Smooth muscle cell of the brain vasculature (primary cell): ENCODE measurements at places on chromosomes 5 and 9.

- DNase-seq: no peak
Measured at GRCh38 chr5:159758189-159758588, 158.1 kb upstream of the ADRA1B start.

GRCh38 chr5:98927242-98927988, 1.4 kb downstream of the CHD1 start:
- DNase-seq: peak; percentile 21

DNA sequence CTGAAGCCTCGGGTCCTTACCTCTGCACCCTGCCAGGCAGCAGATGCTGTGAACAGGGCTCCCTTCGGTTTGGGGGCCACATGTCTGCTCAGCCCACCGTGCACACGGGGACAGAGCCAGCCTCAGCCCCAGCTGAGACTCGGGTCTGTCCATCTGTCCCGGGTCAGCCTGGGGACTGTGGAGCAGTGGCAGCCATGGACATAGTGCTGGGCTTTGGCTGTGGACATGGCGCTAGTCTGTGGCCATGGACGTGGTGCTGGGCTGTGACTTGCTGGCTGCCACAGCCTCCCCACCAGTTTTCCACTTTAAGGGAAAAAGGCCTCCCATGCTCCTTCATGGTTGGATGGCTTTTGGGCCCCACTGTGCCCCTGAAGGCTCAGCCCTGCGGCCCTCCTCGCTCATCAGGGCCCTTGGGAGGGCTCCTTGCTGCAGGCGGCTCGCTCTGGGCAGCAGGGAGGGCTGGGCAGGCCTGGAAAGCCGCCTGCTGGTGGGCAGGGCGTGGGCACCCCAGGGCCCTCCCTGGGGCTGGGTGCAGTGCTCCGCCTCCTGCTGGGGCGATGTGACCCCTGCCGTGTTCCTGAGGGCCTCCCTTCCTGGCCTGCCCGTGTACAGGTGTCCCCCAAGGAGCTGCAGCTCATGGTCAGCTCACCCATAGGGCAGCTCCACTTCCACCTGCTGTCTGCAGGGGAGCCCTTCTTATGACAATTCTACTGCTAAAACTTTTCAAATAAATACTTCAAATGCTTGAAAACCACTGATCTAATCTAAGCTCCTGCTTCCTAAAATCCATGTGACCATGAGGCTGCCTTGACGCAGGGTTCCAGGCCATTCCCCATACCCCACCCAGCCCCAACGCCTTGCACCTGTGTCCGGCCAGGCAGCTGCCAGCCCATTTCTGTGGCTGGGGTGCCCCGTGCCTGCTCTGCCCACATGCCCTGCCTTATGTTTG, 112.1 kb upstream of the LMX1B start:
- DNase-seq: no peak

DNA sequence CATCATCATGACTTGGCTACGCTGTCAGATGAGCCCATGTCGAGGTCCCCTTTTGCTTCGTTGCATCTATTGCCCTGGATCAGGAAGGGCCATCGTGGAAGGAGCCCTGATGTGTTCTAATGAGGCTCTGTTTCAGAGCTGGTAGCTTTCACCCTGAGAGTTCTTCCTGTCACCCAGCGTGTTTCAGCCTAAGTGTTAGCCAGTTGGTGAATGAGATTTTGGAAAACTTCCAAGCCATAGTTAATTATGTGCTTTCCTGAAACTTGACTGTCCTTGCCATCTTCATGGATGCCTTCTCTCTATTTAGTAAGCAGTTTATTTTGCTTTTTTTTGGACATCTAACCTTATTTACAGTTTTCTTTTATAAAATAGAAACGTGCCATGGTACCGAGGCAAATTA, 1695.4 kb upstream of the WWC1 start:
- DNase-seq: no peak

DNA sequence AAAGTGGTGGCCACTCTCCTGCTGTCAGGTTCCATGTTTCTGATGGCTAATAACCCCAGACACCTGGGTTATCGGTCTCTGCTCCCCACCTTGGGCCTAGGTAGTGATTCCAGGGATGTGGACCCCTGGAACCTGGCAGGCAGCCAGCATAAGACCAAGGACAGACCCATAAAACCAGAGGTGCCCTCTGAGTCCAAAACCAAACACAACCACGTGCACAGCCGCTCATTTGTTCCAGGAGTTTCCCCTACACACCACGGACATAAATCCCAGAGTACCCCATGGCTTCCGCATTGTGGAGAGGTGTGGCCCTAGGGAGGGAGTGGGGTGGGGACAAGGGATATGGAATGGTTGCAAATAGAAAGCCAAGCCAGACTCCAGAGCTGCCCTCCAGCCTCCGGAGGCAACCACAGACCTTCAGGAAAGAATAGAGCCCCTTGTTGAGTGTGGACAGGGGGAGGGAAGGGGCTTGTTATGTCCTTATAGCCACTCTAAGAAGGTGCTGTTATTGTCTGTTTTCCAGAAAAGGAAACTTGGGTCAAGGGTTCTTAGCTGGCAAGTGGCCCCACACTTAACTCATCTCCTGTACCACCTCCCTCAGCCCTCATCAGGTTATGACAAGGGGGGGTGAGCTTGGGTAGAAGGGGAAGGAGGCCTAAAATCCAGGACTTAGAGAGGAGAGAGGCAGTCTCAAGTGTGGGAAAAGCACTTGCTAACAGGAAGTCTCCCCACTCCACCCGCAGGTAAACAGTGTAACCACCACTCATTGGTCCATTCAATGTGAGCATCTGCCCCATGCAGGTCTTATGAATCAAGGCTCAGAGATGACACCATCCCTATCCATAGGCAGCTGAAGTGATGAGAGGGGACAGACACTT, 23.6 kb upstream of the CYSTM1 start:
- no peak for DNase-seq

- no peak for DNase-seq
Measured at GRCh38 chr5:931570-932145, 39.0 kb downstream of the TRIP13 start.

GRCh38 chr5:143432658-143433239, 29.3 kb upstream of the NR3C1 start:
- DNase-seq: no peak

- DNase-seq: no peak
Measured at GRCh38 chr5:121251954-121252353, 599.7 kb upstream of the FTMT start.

- no peak for DNase-seq
Measured at GRCh38 chr9:88775559-88775958, 215.7 kb upstream of the S1PR3 start.

DNA sequence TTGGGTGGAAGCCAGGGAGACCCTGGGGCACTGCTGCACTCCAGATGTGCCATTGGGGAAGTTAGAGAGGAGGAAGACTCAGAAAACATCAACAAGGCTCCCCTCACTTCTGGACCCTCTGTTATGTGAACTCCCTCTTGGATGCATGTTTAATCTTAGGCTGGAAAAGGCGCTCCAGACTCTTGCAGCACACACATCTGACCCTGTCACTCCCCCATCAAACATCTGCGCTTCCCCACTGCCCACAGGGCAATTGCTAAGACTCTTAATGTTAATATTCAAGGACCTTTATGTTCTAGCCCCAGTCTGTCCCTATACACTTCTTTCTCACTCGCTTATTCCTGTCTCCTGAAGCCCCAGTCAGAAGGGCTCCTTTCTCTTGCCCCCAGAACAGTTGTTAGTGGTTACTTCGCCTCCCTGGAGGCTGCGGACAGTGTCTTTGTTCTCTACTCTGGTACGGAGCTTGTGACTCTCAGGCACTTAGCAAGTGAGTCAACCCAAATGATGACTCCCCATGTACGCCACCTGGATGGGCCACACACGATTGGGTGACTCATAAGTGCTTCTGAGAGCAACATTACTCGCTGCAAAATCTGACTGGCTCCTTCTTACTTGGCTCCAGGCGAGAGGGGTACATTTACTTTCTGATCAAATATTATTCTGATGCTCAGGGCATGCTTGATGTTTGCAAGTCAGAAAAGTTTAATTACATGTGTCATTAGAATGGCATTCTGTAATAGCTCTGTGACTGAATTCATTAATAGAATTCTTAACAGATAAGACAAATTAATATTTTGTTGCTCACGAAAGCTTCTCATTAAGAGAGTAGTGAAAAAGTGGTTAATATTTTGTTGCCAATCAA, 193.6 kb downstream of the HSPA4 start:
- peak; percentile 46 for DNase-seq

GRCh38 chr9:98318834-98319478, 63.5 kb upstream of the TBC1D2 start:
- no peak for DNase-seq

DNA sequence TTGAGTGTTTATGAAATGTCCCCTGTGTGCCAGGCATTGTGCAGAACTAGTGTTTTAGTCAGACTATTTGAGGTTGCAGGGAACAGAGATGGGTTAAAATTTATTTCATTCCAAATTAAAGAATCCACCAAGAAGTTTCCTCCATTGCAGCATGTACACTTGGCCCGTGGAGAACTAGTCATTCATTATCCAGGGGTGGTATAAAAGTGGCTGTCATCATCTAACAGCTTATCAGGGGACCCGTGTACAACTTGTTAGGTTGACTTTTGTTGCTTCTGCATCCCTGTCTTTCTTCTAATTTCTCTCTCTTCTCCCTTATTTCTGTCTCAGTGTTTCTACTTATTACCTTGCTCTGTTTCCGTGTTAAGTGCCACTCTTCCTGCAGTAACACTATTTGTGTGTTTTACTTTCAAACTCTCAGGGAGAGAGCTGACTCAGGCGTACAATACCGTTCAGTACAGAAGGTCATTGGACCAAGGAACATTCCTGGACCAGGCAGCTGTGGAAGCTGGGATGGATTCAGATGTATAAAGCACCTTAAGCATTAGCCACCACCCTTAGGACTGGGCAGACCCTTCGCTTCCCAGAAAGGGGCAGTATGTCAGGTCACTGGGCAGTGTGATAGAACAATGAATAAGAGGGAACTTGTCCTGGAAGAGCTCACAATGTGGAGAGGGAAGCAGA, 36.1 kb downstream of the MAP3K1 start:
- DNase-seq: no peak

DNA sequence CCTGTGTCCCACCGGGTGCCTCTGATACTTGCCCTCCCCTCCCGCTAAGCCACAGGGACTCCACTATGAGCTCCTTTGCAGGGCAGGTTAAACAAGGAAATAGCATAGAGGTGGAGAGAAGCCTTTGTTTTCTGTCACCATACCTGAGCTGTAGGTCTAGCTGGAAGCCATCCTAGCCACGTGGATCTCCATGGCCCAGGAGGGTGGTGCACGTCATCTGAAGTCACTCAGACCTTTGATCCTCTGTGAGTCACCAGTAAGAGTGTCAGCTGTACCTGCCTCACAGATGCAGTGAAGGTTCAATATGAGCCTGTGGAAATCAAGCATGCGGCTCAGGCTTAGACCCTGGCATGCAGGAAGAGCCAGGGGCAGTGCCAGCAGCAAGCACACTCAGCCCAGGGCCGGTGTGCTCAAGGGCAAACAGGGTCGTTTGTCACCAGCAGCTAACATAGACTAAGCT, 55.1 kb downstream of the ASS1 start:
- no peak for DNase-seq

GRCh38 chr5:107331882-107332281, 338.9 kb downstream of the EFNA5 start:
- DNase-seq: no peak

DNA sequence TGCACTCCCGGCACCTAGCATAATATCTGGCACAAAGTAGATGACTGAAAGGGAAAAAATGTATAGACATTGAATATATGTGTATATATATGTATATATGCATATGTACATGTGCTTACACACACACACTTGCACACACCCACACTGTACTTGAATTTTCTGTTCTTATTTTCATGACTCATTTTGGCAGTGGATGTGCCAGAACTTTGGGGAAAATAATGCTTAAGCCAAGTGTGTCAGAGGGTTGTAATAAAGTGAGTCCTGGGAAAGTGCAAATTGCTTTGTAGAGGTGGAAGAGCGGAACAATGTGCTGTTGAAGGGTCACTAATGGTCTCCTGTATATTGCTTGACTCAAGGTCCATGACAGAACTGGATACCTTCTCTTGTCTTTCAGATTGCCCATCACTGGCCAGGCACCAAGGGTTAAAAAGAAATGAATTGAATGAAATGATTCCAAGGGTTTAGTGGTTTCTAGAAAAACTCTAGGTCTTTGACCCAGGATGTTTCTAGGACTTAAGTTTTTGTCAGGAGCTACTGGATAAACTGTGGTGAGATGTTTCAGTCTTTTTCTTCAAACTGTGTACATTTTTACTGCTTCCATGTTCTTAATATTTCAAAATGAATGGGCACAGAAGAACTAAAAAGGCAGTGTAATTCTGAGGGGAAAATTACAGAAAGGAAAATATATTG, 129.9 kb upstream of the MOCS2 start:
- no peak for DNase-seq

- DNase-seq: no peak
Measured at GRCh38 chr9:34636791-34637355, 714 bp downstream of the SIGMAR1 start.

DNA sequence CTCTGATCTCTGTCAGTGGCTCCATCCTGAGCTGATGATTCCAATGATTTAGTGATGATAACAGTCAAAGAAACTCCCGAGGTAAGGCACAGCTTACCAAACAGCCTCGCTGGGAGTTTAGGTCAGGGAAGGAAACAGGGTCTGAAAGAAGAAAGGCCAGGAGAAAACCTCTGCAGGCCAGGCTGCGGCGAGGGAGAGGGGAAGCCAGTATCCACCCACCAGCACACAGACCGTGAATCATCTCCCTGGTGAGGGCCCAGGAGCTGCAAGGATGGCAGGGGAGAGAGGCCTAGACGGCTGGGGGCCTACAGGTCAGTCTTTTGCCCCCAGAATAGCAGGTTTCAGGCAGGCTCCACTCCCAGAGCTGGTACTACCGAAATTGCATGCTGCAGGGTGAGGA, 590.5 kb downstream of the CCDC171 start:
- no peak for DNase-seq

- no peak for DNase-seq
Measured at GRCh38 chr5:142925795-142926194, 155.6 kb downstream of the ARHGAP26 start.

- no peak for DNase-seq
Measured at GRCh38 chr9:133058550-133059320, 3.0 kb upstream of the CEL start.

DNA sequence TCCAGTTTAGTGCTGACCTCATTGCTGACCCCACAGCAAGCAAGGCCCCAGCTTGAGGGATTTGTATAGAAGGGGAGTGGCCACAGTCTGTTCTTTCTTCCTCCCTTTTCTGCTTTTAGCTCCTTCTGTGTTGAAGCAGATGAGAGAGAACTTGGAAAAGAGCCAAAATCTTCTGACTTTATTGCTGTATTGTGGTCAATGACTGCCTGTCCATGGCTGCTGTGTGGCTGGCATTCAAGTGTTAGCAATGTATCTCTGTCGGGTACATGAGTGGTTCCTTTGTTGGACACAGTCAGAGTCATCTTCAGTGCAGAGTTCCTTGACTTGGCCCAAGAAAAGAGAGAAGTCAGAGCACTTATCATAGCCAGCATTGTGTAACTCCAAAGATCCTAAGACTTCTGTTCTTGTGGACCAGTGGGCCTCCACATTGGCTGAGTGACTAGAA, 154.1 kb downstream of the LRRC70 start:
- no peak for DNase-seq

DNA sequence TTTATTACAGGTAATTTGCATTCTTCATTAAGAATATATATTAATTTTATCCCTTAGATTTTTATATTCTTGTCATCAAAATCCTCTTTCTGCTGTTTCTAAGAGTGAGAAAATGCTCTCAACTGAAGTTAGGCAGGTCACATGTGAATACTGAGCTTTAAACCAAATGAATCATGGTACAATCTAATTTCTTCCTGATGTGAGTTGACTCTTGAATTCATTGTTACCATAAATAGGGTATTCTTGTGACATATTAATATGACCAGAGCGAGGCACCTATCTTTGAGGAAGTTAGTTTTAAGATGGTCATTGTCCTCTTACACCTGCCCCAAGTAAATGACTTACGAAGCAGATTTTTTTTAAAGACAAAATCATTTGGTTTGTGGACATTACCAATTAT, 17.4 kb downstream of the C9orf85 start:
- no peak for DNase-seq
